Activated B cell treated with CpG ODN at 0.5 μM for 24 hours (primary cell): ENCODE measurements at places on chromosomes 1 and 21.

DNA sequence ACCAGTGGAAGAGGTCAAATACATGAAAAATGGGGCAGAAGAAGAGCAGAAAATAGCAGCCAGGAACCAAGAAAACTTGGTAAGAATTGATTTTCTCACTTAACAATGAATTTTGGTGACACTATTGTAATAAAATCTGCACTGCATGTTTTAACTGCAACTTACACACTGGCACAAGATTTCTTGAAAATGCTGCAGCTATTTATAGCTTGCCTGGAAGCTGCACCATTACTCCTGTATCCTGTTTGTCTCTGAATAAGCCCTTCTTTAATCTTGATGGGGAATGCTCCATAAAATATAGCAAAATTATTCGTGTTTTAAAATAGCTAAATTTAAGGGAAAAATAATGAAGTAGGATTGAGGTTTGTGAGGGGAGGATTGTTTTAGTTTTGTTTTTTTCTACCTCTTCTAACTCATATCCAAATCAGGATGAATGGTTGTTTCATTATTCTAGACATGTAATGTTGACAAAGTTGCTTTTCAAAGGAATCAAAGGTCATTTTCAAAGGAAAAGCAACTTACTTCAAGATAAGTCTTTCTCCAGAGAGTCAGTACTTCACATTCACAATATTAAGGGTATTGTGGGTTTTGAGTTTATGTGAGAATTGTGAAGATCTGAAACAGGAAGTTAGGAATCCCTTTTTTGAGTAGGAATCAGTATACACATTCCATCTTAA lies 120.9 kb downstream of the C1orf21 start:
- no peak for DNase-seq

DNA sequence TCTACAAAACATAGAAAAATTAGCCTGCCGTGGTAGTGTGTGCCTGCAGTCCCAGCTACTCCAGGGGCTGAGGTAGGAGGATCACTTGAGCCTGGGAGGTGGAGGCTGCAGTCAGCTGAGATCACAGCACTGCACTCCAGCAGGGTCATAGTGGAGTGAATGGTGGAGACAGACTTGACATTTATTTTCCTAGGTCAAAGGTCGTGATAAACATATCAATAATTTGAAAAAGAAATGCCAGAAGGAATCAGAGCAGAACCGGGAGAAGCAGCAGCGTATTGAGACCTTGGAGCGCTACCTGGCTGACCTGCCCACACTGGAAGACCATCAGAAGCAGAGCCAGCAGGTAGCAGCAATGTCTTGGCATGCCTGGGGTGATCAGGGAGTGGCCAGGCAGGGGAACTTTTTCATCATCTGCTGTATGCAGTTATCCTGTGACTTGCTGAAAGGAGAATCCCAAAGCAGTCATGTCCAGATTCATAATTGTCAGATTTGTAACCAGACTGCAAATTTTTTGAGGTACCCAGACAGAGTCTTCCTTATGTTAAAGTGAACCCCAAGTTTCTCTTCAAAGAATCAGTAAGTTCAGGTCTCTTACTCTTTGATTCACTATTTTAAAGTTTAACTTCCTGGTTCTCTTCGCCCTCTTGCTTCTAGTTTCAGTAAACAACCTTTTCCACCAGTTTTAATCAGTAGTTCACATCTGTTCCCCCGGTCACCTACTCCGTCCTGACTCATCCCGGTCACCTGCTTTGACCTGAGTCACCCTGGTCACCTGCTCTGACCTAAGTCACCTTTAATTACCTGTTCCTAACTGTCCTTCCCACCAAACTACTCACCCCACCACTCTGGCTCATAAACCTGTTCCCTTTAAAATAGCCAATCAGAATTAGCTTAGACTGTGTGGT lies 11.3 kb upstream of the SH3BGRL3 start:
- DNase-seq = no peak

DNA sequence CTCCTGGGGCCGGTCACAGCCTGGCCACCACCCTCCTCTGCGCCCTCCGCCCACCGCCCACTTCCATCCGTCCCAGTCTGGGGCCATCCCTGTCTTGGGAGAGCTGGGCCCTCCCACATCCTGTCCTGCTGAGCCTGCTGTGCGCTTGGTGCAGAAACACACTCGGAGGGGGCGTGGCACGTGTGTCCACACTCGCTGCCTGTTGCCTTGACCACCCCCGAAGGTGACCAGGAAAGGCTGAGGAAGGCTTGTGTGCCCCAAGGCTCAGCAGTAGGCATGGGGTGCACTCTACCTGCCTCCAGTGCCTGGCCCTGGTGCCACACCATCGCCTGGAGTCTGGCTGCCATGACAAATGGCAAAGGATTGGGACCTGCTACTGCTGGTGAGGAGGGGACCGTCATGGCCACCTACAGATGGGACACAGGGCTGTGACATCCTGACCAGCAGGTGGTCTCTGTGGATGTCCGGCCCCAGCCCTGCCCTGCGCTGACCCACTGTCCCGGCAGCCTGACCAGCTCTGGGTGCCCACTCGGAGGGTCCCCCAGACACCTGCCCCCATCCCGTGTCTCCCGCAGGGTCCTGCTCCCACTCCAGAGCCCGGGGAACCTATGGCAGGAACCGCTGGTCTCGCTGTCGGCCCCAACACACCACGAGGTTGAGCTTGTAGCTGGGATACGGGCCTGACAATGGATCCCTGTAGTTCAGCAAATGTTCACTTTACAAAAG lies 23.2 kb upstream of the PTTG1IP start:
- no peak for DNase-seq

- peak; percentile 49 for DNase-seq
These were observed at the start of gene TNFRSF9 for GRCh38 chr1:7940745-7941436. TSS of gene TNFRSF9 (minus strand) at chr1:7940839. CDS start at chr1:7939994, 845 bp downstream.

DNA sequence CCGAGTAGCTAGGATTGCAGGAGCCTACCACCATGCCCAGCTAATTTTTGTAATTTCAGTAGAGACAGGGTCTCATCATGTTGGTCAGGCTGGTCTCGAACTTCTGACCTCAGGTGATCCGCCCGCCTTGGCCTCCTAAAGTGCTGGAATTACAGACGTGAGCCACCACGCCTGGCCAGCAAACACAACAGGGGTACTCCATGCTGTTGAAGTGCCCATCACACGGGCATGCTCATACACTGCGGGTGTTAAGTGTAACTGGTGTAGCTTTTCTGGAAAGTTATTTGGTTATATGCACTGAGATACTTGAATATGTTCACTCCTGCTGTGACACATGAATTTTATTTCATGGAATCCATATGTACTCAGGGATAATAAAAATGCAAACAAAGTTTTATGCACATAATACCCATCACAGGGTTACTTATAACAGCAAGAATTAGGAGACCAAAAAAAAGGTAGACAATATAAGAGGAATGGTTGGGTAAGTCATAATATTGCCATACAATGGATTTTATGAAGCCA lies 9.2 kb downstream of the SRSF4 start:
- no peak for DNase-seq

DNA sequence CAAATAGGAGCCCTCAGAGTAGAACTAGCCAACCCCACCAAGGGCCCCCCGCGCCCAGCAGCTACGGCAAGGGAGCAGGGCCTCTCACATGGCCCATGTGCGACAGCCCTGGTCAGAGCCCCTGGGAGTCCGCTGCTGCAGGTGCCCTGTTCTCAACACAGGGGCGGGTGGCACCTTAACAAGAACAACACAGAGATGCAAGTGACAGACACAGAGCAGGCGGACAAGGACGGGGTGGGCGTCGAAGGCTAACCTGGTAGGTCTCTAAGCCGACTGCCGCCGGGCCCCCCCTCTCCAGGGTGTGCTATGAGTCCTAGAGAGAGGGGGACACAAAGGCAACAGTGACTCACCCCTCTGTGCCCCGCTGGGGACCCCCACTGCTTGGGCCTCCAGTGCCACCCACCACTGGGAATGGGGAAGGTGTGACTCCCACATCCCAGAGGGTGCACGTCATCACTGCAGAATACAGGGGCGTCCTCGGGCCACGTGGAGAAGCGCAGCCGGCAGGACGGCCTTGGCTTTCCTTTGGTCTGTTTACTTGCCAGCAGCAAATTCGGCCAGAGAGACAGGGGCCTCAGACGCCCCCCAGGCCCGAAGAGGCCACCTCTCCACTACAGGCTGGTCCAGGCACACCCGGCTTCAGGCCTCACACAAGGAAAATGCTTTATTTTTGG lies 44.8 kb downstream of the PRDM15 start:
- DNase-seq = no peak

DNA sequence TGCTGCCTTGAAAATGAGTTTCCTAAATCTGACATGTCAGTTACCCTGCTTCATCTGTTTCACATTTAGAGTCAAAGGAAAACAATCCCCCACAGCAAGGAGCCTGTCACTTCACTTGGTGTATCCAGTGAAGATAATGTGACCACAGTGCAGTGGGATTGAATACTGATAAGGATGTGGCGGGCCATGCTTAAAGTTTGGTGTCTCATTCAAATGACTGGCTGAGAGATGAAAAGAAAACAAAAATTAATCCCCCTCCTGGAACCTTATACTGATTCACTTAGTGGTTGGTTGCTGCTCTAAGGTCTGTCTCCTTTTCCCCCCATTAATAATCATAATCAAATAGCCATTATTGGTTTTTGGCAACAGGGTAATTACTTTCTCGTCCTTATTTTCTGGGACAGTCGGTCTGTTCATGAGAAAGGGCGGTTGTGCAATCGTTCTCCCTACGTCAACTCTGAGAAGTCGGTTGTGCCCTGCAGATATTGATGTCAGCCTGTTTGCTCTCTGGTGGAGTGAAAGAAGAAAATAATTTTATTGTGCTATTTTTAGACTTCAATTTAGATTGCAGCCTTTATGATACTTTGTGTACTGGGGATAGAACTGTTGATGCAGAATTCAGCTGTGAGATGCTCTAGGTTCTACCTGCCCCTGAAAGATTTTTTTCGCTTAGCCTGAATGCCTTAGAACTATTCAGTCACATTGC lies 360.2 kb downstream of the DISC1 start:
- DNase-seq = no peak

- no peak for DNase-seq
These were observed 8.5 kb downstream of the ERG start for GRCh38 chr21:38489729-38490128.

DNA sequence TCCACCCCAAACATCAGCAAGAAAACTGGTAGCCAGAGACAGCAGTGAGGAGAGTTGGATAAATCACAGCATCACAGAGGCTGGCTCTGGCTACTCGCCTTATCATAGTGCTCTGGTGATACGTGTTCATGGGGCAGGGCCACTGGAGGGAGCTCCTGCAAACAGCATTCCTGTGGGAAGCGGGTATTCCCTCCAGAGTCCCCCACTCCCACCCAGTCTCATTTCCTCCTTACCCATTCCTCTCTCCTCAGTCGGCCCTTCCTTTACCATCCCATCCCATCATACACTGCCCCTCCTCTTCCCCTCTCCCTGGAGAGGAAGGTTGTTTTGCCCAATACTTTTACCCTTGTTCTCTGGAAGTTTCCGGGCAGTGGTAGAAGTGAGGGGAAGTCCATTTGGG lies 7.1 kb downstream of the NHLH2 start:
- DNase-seq = no peak

GRCh38 chr1:246508897-246509688 lies 2.0 kb upstream of the SMYD3 start:
- DNase-seq = no peak

GRCh38 chr1:65149351-65150107 lies 1.5 kb downstream of the AK4 start:
- DNase-seq = no peak

DNA sequence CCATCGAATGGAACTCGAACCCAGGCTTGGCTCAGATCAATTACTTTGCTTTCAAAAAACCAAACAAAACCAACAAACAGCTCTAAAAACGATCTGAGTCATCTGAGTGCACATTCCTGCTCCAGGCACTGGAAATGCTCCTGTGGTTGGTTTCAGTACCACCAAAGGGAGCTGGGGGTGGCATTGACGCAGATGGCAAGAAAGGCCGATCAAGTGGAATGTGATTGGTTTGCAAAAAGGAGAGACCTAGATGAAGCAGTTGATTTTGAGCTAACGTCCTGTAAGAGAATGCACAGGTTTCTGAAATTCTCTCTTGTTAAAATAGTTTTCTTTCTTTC lies 39.5 kb downstream of the PIK3CD start:
- DNase-seq = no peak

DNA sequence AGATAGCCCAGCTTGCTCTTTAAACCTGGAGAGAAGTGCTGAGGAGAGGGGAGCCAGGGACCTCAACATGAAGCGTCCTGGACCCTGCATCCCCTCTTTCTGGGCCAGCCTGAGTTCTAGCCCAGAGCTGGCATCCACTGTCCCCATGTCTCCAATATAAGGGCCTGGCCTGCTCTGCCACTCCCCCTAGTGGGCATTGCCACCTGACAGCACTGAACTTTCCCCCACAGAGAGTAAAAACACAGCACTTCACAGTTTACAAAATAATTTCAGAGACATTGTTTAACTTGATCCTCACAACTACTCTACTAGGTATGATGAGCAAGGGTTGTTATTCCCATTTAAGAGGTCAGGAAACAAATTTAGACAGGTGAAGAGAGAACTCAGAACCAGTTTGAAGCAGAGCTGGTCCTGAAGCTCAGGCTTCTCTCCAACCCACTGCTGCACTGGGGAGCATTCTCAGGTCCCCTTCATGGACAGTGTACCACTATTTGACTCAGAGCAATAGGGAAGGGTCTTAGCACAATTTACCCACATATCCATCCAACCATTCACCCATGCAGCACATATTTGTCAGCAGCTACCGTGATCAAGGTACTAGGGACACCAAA lies 151.2 kb downstream of the DMRTA2 start:
- DNase-seq = no peak

DNA sequence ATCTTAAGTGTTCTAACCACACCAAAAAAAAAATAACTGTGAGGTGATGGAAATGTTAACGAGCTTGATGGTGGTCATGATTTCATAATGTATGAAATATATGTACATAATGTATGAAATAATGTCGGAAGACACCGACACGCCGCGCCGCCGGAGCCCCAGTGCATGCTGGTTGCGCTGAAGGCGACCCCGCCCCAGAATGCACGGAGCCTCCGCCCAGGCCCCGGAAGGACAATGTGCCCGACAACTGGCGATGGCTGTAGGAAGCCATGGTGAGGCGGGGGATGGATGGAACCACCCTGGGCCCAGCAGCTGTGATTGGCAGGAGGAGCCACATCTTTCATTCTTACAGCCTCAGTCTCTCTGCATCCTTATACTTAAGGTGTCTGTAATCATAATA lies 7.4 kb downstream of the OR2T10 start:
- no peak for DNase-seq

DNA sequence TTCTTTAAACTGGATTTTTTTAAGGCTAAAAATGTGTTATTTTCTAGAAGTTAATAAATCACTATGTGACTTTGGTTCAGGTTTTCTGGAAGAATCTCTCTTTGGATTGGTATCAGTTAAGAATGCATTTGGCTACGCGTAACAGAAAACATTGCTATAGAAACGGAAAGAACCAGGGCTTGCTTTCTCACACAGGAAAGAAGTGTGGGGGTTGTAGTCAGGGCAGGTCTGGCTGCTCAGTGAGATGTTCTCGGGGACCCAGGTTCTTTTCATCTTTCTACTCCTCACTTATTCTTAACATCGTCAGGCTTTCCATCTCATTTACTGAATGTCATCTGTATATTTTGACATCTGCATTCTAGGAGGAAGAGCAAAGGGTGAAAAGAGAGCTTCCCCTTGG lies 191.4 kb downstream of the ZBTB18 start:
- DNase-seq = no peak
